ENCODE measurements at places on chromosomes 7 and 10. TPM values are rescaled to one million over a fixed set of nuclear protein-coding genes. Genes with fewer than 3 reads are reported as not detected.
A peak's percentile ranks its signal among the peaks of the same experiment; 100 is the strongest.

GRCh38 chr10:124733571-124734245 lies 10.5 kb downstream of the FAM53B start:
- no peaks in the 10 kb centered on the region for H3K36me3 ChIP-seq
- peak; percentile 63 for DNase-seq
- H3K4me3 ChIP-seq, result no peak overlapping the region
- peak overlapping the region; percentile 94 for H3K27ac ChIP-seq
- peaks cover 100% of the 10 kb centered on the region for H3K4me1 ChIP-seq
- no peaks in the 10 kb centered on the region for H3K27me3 ChIP-seq

DNA sequence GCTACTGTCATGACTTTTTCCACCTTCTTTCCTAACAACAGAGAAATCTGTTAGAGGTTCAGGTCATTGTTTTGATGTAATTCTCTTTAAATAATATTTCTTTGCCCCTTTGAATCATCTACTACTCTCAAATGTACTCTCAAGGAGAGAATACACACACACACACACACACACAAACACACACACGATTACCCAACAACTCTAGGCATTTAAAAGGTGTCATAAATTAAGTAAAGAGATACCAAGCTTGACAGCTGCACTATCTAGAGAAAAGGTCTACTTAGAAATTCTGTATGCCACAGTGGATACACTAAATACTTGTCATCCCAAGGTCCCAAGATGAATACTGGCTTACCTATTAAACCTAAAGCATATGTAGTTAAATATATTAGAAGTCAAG lies 4.8 kb downstream of the PANK1 start:
- no peaks in the 10 kb centered on the region for H3K36me3 ChIP-seq
- H3K4me1 ChIP-seq, result peaks cover 5% of the 10 kb centered on the region
- H3K27ac ChIP-seq, result no peak overlapping the region
- H3K27me3 ChIP-seq, result no peaks in the 10 kb centered on the region

DNA sequence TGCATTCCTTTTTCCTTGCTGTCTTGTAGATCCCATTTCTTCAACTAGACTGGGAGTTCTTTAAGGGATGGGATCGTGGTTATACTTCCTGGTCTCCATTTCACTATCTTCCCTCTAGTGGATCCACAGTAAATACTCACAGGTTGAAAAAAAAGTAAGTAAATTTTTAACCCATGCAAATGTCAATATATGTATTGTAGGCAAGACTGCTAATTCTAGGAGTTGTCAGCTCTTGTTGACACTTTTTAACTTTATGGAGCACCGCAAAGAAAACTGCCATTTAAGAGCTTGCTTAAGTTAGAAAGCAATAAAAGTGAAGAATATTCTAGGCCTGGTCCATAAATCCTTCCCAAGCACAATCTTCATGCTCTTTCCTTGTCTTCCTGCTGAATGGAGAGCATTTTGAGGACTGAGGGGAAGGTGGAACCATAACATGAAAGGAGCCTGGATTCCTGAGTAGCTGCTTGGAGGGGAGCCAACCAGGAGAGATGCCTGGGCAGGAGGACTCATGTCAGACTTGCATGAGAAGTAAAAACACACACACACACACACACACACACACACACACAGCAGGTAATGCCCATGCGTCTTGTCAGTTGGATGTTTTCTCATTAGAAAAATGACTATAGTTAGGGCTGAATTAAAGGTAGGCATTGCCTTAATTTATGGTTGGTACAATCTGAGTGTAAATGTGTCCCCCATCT lies 32.2 kb downstream of the VWA2 start:
- no peaks in the 10 kb centered on the region for H3K27me3 ChIP-seq
- peaks cover 30% of the 10 kb centered on the region for H3K4me1 ChIP-seq
- no peak for DNase-seq
- no peak overlapping the region for H3K4me3 ChIP-seq
- H3K36me3 ChIP-seq, result no peaks in the 10 kb centered on the region
- no peak overlapping the region for H3K27ac ChIP-seq

The ADAM22 gene
- 0.27 TPM for polyA plus RNA-seq

The DENND11 gene
- 5.8 TPM for polyA plus RNA-seq

- H3K4me3 ChIP-seq, result no peak overlapping the region
- DNase-seq, result no peak
- H3K27me3 ChIP-seq, result no peaks in the 10 kb centered on the region
- no peaks in the 10 kb centered on the region for H3K36me3 ChIP-seq
- no peak overlapping the region for H3K27ac ChIP-seq
These were observed 2.0 kb downstream of the THSD7A start for GRCh38 chr7:11829954-11830353.

The SPDYE3 gene
- polyA plus RNA-seq, result 0.15 TPM

GRCh38 chr10:82041018-82041417 lies 166.0 kb downstream of the NRG3 start:
- no peaks in the 10 kb centered on the region for H3K4me1 ChIP-seq
- no peak for DNase-seq
- H3K27ac ChIP-seq, result no peak overlapping the region
- no peaks in the 10 kb centered on the region for H3K36me3 ChIP-seq
- H3K27me3 ChIP-seq, result no peaks in the 10 kb centered on the region
- H3K4me3 ChIP-seq, result no peak overlapping the region

DNA sequence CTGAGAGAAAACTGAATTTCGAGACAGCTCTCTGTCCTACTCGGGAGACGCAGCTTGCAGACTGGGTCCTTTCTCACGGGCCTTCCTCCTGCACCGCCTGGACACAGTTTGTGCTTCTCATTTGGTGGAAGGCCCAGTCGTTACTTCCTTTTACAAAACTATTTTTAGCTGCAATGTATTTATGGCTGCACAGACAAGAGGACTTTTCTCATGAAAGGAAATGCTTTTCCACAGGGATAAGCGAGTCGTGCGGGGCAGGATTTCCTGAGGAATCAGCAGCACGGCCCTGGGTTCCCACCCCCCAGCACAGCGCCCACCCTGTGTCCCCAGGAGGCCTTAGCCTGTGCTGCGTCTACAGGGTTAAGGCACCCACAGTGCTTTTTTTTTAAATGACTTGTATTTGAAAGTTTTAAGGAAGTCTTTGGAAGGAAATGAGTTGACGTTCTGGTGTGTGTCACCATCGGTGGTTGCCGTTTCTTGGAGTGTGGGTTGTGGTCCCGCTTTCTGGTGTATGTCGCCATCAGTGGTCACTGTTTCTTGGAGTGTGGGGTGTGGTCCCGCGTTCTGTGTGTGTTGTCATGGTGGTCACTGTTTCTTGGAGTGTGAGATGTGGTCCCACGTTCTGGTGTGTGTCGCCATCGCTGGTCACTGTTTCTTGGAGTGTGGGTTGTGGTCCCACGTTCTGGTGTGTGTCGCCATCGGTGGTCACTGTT lies 50.9 kb downstream of the INPP5A start:
- H3K27ac ChIP-seq, result peak overlapping the region; percentile 77
- H3K4me3 ChIP-seq, result peak overlapping the region; percentile 31
- H3K4me1 ChIP-seq, result peaks cover 89% of the 10 kb centered on the region
- H3K27me3 ChIP-seq, result no peaks in the 10 kb centered on the region

DNA sequence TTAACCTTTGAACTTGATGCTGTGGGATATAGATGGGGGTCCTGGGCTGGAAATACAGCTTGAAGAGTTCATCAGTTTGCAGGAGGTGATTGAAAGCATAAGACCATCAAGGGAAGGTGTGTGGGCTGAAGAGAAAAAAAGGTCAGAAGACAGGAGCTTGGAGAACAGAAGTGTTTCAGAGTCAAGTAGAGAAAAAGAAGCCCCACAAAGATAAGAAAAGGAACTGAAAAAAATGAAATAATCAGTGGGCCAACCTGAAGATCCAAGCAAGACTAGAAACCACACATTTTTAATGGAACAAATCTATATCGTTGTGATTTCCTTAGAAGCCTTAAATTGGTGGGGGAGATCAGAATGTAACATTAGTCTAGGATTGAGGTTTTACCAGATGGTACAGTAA lies 22.5 kb downstream of the ZEB1 start:
- no peak overlapping the region for H3K4me3 ChIP-seq
- DNase-seq, result no peak
- H3K36me3 ChIP-seq, result no peaks in the 10 kb centered on the region
- H3K27ac ChIP-seq, result no peak overlapping the region

- H3K4me1 ChIP-seq, result no peaks in the 10 kb centered on the region
- H3K27ac ChIP-seq, result no peak overlapping the region
- no peak overlapping the region for H3K4me3 ChIP-seq
- no peaks in the 10 kb centered on the region for H3K36me3 ChIP-seq
- DNase-seq, result no peak
These were observed 17.3 kb downstream of the IL2RA start for GRCh38 chr10:6044751-6045313.

The THSD7A gene
- polyA plus RNA-seq, result 0.11 TPM

The STOX1 gene
- polyA plus RNA-seq, result 0.42 TPM

- H3K4me1 ChIP-seq, result peaks cover 28% of the 10 kb centered on the region
- no peaks in the 10 kb centered on the region for H3K36me3 ChIP-seq
- DNase-seq, result no peak
- peak overlapping the region; percentile 7 for H3K27ac ChIP-seq
These were observed 78.7 kb downstream of the TCF7L2 start for GRCh38 chr10:113028456-113029440.

- DNase-seq, result no peak
- H3K4me3 ChIP-seq, result no peak overlapping the region
- no peaks in the 10 kb centered on the region for H3K4me1 ChIP-seq
- H3K27me3 ChIP-seq, result no peaks in the 10 kb centered on the region
- H3K27ac ChIP-seq, result no peak overlapping the region
These were observed 199.2 kb downstream of the MALRD1 start for GRCh38 chr10:19247843-19248242.

The PON3 gene
- 0.21 TPM for polyA plus RNA-seq

GRCh38 chr10:133182791-133183645 lies 23.0 kb downstream of the KNDC1 start:
- no peaks in the 10 kb centered on the region for H3K36me3 ChIP-seq
- H3K27me3 ChIP-seq, result peaks cover 37% of the 10 kb centered on the region
- no peak overlapping the region for H3K27ac ChIP-seq
- DNase-seq, result no peak
- H3K4me3 ChIP-seq, result no peak overlapping the region

DNA sequence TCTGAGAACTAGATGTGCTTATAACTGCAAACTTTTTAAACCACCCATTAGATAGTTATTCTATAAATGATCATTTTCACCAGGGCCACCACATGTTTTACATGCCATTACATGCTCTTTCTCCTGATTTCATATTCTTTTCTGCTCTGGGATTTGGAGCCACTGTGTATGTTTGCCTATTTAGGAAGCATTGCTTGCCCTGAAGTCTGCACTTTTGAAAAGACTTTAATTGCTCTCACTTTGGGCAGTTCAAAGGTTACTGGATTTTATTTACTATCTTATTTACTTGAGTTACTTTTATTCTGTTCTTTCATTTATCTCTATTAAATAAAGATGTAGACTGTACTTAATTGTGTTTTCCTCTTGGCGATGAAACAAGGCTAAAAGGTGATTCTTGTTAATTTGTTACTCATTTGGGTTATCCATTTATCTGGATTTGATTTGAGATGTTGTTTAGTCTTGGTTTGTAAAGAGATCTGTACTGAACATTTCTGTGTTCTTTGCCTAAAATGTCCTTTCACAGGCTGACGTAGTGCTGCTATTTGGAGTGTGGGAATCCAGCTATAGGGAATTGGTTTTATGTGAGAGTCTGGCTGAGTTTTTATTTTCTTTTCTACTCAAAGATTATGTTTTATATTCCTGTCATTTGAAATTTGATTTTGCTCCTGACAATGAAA lies 88.8 kb downstream of the SUGCT start:
- no peak for DNase-seq
- H3K4me3 ChIP-seq, result no peak overlapping the region
- H3K36me3 ChIP-seq, result no peaks in the 10 kb centered on the region
- H3K4me1 ChIP-seq, result no peaks in the 10 kb centered on the region
- H3K27ac ChIP-seq, result no peak overlapping the region

The BLNK gene
- polyA plus RNA-seq, result 0.33 TPM

DNA sequence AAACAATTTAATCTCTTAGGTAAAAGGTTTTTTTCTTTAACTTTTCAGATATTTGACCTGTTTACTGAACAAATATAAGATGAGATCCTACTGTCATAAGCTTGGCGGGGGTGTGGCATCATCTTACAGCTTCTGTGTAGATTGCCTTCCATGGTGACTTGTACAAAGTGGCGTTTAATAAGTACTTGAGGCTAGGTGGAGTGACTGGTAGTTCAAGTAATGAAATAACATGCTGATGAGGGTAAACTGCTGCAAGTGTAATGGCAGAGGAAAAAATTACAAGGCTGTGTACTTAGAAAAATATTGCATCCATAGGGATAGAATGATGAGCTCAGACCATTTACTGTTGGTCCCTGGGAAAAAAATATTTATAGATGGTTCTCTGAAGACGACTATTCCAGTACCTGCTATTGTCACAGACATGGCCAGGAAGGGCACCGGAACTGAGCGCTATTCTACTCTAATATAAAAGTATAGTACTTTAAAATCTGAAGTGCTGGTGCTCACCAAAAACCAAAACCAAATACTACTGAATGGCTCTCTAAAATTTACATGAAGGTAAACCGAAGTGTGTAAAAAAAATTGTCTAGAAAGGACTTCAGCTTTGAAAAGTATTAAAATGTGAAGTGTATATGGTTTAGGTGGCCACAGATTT lies 42.4 kb downstream of the DNAH11 start:
- H3K27ac ChIP-seq, result no peak overlapping the region
- DNase-seq, result no peak

GRCh38 chr10:96743988-96744585 lies 23.8 kb upstream of the PIK3AP1 start:
- no peaks in the 10 kb centered on the region for H3K36me3 ChIP-seq
- no peaks in the 10 kb centered on the region for H3K27me3 ChIP-seq
- no peaks in the 10 kb centered on the region for H3K4me1 ChIP-seq
- no peak overlapping the region for H3K4me3 ChIP-seq
- no peak overlapping the region for H3K27ac ChIP-seq

The ERCC6 gene
- polyA plus RNA-seq, result 4.7 TPM

The SLC18A2 gene
- 0.14 TPM for polyA plus RNA-seq

DNA sequence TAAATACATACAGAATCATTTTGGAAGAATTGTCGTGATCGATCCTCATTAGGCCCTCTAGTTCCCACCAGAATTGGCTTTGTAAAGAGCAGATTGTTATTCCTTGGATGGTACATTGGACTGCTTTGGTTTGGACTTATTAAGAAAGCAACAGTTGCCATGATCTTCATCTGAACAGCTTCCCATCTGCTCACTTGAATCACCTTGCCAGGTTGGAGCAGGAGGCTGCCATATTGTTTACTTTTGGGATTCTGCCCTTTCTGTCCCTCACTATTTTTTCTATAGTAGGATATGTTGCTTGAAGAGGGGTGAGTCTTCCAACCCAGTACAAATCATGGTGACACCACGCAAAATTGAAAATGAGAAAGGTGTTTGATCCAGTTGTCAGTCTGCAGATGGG lies 199.6 kb downstream of the TCF7L2 start:
- H3K27ac ChIP-seq, result no peak overlapping the region
- H3K4me3 ChIP-seq, result no peak overlapping the region
- no peak for DNase-seq
- H3K27me3 ChIP-seq, result no peaks in the 10 kb centered on the region
- no peaks in the 10 kb centered on the region for H3K36me3 ChIP-seq

- H3K27ac ChIP-seq, result no peak overlapping the region
- no peak for DNase-seq
- H3K4me3 ChIP-seq, result no peak overlapping the region
- no peaks in the 10 kb centered on the region for H3K27me3 ChIP-seq
- H3K36me3 ChIP-seq, result no peaks in the 10 kb centered on the region
These were observed 63.3 kb upstream of the SMNDC1 start for GRCh38 chr10:110368002-110368401.

The CALY gene
- polyA plus RNA-seq, result not detected

Data from heart left ventricle (tissue), 16 donors.